ENCODE measurements at places on chromosomes 3 and 15. TPM values are rescaled to one million over a fixed set of nuclear protein-coding genes. Genes with fewer than 3 reads are reported as not detected.

- no peak for DNase-seq
Observed at GRCh38 chr15:75821786-75822345, 21.4 kb upstream of the UBE2Q2 start.

Gene THPO
- total RNA-seq = not detected

GRCh38 chr15:64596701-64597476 lies 136.5 kb downstream of the ZNF609 start:
- peak; percentile 6 for DNase-seq

DNA sequence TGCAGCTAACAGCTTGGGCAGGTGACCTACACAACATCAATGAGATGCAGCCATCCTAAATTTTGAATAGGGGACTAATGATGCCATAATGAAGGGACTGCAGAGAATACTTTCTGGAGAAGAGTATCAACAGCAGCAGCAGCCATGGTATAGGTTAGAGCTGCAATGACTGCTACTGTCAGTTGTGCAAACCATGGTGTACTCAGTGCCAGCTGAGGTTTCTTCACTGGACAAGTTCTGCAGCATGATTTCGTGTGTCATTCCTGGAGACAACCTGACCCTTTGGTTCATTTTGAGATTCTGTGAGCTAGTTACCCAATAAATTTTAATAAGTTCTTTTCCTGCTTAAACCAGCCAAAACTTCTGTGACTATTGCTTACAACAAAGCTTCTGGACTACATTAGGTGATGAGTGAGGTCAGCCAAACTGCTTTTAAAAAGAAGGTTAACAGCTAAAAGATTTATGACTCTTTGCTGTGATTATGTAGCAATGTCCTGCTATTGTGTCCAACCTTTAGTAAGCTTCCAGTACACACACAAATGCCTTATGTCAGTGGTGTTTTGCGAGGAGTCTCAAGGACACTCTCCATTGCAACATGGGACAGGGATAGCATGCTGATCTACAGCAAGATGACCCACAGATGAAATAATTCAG lies 4.8 kb upstream of the DAZL start:
- no peak for DNase-seq

- DNase-seq = no peak
Observed at GRCh38 chr3:134918441-134918840, 123.4 kb downstream of the EPHB1 start.

DNA sequence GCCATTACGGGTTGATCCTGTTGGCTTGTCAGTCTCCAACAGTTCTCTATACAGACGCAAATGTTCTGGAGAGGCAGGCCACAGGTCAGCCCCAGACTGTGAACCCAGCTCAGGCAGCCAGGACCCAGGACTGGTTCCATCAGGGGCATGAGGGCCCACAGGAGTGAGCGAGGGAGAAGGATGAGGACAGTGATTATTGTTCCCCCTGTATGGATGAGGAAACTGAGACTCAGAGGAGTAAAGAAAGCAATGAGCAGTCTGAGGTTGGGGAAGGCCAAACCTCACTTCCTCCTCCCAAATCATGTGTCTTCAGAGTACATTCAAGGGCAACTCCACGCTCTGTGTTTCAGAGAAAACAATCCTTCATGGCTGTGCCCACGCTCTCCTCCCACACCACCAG lies 121.9 kb downstream of the RPLP1 start:
- no peak for DNase-seq

GRCh38 chr3:69008980-69009379 lies 4.5 kb downstream of the EOGT start:
- no peak for DNase-seq

DNA sequence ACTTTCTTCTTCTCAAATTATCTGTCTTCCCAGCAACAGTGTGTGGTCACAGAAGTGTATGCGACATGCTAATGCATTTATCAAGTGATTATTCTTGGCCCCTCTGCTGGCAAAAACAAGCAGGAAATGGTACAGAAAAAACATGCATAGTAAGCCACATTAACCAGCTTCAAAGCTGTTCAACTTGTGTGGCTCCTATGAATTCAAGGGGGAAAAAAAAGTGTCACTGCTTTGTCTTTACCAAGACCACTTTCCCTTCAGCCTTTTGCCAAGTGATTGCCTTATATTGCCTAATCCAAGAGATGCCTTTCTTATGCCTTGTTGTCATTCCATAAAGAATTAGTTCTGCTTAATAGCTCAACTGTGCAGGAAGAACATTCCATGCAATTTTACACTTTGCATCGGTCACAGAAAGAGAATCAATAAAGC lies 39.1 kb downstream of the PRTG start:
- no peak for DNase-seq

- no peak for DNase-seq
Observed at GRCh38 chr15:48096813-48097212, 24.0 kb upstream of the SLC24A5 start.

GRCh38 chr3:58261954-58262666 lies 24.5 kb downstream of the ABHD6 start:
- no peak for DNase-seq

- no peak for DNase-seq
Observed at GRCh38 chr15:99341786-99342185, 90.5 kb downstream of the LRRC28 start.

Gene FANCD2OS
- not detected for total RNA-seq

DNA sequence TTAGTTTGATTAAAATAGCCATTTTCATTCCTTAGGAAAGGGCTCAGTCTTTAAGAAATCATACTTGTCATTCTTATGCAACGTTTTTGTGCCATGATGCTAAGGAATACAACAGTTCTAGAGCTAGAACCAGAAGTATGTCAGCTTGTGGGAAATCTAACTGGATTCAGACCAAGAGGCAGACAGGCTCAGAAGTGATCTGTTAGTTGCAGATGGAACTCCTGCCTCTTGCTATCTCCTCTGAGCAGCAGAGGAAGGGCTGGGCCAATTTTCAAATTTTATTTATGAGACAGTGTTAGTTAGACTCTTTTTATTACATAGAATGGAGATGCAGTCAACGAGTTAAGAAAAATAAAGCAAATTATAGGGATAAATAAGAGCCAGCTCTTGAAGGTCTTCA lies 48.5 kb upstream of the RYR3 start:
- no peak for DNase-seq

Gene GP9
- not detected for total RNA-seq

Gene GRM2
- 1.5 TPM for total RNA-seq

Gene GXYLT2
- not detected for total RNA-seq

DNA sequence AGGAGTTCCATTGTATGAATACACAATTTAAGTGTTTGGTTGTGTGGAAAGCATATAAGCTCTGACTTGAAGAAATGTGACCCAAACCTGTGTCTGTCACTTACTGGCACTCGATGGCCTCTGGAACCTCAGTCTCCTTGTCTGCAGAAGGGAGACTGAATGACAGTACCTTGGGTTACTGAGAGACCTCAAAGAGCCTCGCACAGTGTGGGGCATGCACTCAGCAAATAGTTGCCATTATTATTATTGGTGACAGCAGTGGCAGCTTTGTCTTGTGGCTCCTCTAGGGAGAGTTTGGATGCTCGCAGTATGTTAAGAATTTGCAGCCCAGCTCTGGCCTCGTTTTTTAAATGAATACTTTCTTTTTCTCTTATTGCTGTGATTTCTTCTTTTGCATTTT lies 43.4 kb downstream of the EEFSEC start:
- no peak for DNase-seq

Gene SCN11A
- 0.08 TPM for total RNA-seq

Gene ALDH1L1
- total RNA-seq = 0.19 TPM

GRCh38 chr3:72395776-72396311 lies 452.4 kb downstream of the SHQ1 start:
- no peak for DNase-seq

Gene ZCWPW2
- total RNA-seq = 0.64 TPM

- DNase-seq = no peak
Observed at GRCh38 chr3:64463981-64464380, 223.8 kb downstream of the ADAMTS9 start.

DNA sequence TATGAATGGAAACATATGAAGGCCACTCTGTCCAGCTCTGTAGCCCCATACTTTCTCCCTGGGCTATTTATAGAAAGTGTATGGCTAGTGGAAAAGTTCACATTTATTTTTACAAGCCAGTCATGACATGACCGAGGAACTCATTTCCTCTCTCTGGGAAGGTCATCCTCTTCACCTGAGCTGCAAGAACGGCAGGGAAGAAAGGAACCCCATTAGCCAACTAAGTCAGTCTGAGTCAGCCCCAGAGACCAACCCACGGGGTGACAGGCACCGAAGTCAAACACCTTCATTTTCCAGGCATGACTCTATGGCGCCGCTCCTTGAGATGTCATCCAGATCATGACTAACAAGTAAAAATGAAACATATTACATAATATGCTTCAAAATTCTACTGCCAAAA lies 4.8 kb downstream of the PAQR9 start:
- DNase-seq = no peak

DNA sequence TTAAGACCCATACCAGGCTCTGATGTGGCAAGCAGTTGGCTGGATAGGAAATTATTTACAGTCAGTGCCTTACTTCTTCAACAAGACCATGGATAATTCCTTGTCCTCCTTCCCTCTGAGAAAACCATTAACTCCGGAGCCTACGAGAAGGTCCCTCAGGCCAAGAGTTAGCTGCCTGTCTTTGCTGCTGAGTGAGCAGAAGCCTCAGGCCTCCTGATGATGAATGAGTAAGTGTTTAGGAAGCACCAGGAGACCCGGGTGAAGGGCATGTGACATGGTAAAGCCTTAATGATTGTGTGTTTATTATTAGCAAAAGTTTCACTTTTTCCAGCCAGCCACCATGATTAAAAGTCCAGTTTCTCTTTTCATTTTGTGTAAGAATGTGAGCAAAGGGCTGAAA lies 174.9 kb upstream of the TOPAZ1 start:
- DNase-seq = no peak

Gene ARGFX
- not detected for total RNA-seq

- DNase-seq = no peak
Observed at GRCh38 chr3:159057621-159058020, 255.8 kb downstream of the MFSD1 start.

Gene SLC15A2
- total RNA-seq = 1.8 TPM

GRCh38 chr3:96711816-96712215 lies 102.6 kb upstream of the EPHA6 start:
- DNase-seq = no peak

GRCh38 chr3:128075522-128076482 lies 23.6 kb downstream of the SEC61A1 start:
- DNase-seq = peak; percentile 81

- DNase-seq = no peak
Observed at GRCh38 chr3:71250026-71250425, 333.5 kb downstream of the FOXP1 start.

DNA sequence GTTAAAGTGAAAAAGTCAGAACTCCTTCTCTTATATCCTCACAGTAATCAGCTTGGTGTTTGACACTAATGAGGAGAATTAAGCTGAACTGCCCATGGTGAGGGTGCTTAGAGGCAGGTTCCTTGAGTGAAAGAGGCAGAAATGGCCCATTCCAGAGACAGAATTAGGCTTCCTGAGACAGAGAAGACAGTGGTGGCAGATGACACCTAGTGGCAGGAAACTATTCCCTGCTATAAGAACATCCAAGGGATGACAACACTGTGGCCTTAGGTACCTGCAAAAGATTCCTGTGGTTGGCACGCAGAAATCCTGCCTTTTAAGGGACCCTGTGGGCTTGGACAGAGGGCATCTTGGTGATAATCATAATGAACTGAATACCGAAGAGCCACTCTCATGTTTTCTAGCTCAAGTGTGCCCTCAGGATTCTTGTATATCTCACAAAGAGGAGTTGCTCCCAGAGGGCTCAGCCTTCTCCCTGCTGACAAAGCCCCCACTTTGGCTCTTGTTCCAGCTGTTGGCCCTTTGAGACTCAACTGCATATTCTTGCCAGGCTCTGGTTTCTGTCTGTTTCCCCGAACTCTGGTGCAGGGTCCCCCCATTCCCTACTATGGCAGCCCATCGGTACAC lies 56.0 kb downstream of the KBTBD12 start:
- no peak for DNase-seq

Data from T-cell (primary cell).